ENCODE measurements at places on chromosomes 7 and 10.
A peak's percentile ranks its signal among the peaks of the same experiment; 100 is the strongest.

DNA sequence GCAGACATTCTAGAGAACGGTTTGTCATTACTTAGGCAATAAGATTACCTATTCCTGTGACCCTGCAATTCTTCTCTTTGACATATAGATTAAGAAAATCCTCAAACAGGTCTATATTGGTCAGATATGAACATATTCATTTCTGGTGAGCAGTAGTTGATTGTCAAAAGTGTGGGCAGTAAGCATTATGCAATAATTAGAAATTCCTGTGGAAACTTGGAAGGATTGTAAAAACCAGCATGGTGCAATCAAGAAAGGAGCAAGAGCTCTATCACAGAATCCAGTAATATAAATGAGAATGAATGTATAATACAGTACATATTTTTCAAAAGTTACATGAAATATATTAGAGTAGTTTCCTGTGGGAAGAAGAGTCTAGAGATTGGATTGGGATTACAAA is 406.5 kb downstream of the SUGCT start:
- no peak for DNase-seq

DNA sequence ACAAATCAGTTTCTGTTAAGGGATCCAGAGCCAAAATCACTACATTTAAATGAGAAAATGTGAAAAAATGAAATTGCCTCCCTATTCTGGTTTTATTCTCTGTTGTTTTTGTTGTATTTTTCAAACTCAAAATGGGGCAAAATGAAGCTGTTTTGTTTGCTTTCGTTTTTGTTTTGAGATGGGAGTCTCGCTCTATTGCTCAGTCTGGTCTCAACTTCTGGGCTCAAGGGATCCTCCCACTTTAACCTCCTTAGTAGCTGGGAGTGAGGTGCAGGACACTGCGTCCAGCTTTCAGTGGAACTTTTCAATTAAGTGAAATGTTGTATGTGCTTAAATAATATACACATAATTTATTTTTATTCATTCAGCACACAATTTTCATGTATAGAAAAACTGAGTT is 205.0 kb downstream of the SORCS1 start:
- no peak for DNase-seq

GRCh38 chr7:507623-508300 is 11.9 kb downstream of the PDGFA start:
- no peak for DNase-seq

DNA sequence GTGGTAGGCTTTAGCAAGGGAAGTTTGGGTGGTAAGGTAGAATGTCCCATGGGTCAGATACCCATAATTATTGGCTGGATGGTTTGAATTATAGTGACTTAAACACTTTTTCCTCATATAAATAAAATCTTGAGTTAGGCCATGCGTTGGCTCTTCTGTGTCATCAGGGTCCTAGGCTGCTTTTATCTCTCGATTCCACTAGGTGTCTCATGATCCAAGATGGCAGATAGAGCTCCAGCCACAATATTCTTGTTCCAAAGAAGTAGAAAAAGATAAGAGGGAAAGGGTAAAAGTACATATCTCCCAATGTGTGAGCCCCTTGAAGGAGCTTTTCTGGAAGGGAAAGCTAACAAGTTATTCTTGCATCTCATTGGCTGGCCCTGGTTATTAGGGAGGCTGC is 144.7 kb downstream of the GRK5 start:
- no peak for DNase-seq

DNA sequence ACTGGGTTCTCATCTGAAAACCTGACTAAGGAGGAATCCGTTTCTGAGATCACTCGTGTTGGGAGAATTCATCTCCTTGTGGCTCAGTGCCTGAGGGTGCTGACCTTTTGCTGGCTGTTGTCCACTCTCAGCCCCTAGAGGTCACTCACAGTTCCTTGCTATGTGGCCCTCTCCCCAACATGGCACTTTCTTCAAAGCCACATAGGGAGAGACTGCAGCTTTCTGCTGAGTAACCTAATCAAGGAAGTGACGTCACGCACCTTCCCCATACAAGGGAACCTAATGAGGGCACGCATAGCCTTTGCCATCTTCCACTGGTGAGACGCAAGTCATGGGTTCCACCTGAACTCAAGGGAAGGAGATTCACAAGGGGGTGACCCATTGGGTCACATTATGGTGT is 23.2 kb downstream of the STEAP1B start:
- DNase-seq: no peak

GRCh38 chr7:151645311-151645710 is 125.6 kb upstream of the RHEB start:
- no peak for DNase-seq

GRCh38 chr10:47104786-47105385 is 193.7 kb downstream of the PTPN20 start:
- DNase-seq: no peak

DNA sequence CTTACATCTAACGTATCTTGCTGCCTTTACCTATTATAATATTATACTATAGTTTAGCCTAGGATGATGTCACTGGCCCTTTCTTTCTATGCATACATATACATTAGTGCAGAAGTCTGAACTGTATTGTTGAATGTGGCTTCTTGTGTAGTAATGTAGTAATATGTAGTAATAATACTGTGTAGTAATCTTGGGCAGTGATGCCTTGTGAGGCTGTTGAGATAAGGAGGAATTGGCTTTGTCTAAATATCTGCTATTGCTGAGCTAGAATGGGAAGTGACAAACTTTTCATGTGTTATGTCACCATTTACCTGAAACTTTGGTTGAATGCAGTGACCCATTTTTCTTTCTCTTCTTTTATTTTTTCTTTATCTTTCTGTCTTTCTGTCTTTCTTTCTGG is 11.0 kb downstream of the GLCCI1 start:
- no peak for DNase-seq

DNA sequence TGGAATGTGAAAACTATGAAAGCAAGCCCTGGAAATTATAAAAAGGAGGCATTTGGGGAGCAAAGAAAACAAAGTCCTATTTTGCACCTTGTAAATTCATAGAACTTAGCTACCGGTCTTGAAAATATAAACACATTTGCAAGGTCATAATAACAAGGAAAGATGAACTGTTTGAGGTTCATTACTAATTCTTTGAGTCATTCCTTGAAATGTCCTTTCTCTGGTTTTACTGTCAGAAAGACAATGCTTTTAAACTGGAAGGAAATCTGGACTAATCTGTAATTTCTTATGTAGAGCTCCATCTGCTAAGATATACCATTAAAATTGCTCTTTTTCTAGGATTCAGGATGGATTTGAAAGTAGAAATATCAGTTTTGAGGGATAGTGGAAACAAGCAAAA is 1.4 kb downstream of the ERLIN1 start:
- DNase-seq: no peak

DNA sequence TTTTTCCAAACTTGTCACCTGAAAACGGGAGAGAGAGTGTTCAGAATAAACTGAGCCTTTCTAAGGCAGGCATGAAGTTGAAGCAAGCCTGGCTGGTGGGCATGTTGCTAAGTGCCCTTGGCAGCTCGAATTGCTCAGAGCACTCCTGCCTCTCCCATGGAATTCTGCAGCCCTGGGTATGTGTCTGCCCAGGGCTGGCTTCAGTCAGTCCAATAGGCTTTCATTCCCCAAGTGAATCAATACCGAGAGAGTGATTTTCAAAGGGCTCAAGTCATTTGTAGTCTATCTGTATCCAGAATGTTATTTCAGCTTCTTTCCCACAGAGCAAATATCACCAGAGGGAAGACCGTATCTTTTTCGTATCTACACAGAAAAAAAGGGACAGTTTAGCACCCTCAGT is 415.5 kb upstream of the COBL start:
- no peak for DNase-seq

DNA sequence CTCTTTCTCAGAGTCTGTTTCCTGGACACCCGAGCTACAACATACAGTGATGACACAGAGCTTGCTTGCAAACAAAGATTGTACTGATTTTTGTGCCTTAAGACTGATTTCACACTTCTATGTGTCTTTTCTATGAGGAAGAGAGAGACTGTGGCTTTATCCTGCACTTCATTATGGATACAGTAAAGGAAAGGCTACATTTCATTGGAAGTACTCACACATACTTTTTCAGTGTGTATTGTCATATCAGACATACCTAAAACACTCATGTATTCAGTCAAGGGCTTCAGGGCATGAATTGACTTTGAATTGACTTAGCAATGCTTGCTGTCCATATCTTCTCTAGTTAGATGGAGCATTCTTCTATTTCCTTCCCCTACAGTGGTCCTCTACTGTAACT is 135.5 kb upstream of the IMMP2L start:
- DNase-seq: no peak

- peak; percentile 61 for DNase-seq
Observed at GRCh38 chr10:97025613-97026242, 160.0 kb downstream of the SLIT1 start.

GRCh38 chr10:129690248-129691070 is 223.4 kb downstream of the MGMT start:
- no peak for DNase-seq

- DNase-seq: no peak
Observed at GRCh38 chr10:85177767-85178166, 849.4 kb downstream of the CCSER2 start.

DNA sequence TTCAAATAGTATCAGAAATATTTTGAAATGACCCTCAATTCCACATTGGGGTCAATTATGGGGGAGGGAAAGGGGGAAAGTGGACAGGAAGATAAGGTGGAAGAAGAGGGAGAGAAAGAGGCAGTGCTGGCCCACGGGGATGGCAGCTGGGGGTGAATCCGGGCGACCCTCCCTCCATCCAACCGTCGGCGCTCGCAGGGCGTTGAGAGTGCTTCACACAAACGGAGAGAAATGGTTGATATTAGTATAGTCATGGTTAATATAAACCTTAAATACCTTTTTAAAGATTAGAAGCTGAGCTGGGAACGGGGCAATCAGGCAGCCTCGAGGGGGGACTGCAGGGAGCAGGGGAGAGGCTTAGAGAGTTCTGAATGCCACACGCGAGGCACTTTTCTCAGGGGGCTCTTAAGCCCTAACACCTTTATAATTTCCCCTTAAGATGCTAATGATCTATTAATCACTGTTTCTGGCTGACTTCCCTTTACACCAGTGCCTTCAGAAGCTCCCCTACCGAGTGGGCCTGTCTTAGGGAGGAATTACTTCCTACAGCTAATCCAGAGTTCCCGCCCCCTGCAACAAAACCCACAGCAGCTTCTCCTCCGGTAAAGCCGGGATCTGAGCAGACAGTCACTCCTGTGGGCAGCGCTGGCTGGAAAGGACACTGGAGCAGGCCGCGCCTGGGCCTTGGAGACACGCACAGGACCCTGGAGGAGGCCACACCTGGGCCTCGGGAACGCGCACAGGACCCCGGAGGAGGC is 39.5 kb downstream of the PRKAG2 start:
- no peak for DNase-seq
